ENCODE measurements at places on chromosomes 16 and 17.
A peak's percentile ranks its signal among the peaks of the same experiment; 100 is the strongest.

DNA sequence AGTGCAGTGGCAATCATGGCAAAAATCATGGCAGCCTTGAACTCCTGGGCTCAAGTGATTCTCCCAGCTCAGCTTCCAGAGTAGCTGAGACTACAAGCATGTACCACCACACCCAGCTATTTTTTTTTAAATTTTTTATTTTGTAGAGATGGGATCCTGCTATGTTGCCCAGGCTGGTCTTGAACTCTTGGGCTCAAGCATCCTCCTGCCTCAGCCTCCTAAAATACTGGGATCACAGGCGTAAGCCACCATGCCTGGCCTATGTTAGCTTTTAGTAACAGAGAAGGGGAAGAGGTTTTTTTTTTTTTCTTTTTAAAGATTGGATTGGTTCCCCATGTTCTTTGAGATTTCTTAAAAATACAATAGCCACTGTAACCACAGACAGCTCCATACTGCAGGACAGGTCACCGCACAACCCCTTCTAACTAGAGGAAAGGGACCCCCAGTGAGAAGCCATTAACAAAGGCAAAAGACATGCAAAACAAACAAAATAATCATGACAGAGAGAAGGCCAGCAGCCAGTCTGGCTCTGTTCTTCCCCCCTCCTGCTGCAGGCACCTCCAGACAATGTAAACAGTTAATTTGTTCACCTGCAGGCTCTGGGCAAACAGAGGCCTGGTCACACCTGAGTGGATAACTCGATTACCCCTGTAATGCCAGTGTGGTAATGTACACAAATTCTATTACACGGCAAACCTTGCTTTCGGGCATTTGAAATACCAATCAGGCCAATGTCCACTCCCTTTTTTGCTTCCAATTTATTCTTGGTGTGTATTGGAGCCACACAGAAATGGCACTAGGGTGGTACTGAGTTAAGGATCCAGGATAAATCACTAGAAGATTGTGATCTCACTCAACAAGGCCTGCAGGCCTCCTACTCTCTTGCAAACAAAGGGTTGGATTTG, 52.9 kb downstream of the SNX11 start:
- peaks cover 35% of the 10 kb centered on the region for H3K36me3 ChIP-seq
- H3K4me1 ChIP-seq = no peaks in the 10 kb centered on the region
- H3K27ac ChIP-seq = no peak overlapping the region
- DNase-seq = no peak
- no peaks in the 10 kb centered on the region for H3K27me3 ChIP-seq

GRCh38 chr16:2706085-2706484, 13.9 kb downstream of the PRSS27 start:
- no peak overlapping the region for H3K4me3 ChIP-seq
- peaks cover 19% of the 10 kb centered on the region for H3K36me3 ChIP-seq
- no peaks in the 10 kb centered on the region for H3K4me1 ChIP-seq
- no peak overlapping the region for H3K27ac ChIP-seq

DNA sequence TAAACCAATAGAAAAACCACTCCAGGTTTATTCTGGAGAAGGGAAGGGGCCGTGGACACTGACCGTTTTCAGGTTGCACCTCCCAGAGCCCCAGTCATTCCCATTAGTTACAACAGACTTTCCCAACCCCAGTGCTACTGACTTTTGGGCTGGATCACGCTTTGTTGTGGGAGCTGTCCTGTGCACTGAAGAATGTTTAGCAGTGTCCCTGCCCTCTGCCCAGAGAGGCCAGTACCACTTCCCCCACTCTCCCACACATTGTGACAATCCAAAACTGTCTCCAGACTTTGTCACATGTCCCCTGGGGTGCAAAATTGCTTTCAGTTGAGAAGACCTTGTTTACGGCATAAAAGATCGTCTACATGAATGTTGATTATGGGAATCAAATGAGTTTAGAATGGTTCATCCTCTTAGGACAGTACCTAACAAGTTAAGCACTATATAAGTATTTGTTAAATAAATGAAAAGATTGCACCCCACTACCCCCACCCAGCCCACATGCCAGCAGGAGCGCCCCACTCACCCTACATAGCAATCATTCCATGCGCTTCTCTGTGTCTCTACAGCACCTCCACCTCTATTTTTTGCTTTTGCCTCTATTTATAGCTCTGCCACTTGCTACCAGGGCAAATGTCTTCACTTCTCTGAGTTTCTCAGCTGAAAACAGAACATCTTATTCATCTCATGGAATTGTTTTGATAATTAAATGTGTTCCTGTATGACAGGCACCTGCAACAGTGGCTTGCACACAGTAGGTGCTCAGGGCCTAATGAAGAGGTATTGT, 104.9 kb downstream of the AXIN2 start:
- no peak overlapping the region for H3K27ac ChIP-seq
- DNase-seq = no peak
- H3K27me3 ChIP-seq = peaks cover 9% of the 10 kb centered on the region
- no peak overlapping the region for H3K4me3 ChIP-seq
- H3K36me3 ChIP-seq = no peaks in the 10 kb centered on the region

DNA sequence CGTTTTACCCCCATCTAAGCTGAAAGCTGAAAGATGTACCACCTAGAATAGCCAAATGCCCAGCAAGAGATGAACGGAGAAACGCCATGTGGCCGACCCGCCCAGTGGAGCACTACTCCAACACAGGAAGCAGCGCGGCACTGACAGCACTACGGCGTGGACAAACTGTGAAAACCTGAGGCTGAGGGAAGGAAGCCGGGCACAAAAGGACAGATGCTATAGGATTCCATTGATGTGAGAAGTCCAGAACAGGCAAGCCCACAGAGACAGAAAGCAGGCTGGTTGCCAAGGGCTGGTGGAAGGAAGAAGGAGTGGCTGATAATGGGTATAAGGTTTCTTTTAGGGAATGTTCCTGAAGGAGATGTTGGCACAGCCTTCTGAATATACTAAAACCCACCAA, 29.4 kb upstream of the SLC38A8 start:
- no peak overlapping the region for H3K27ac ChIP-seq
- DNase-seq = no peak
- H3K27me3 ChIP-seq = no peaks in the 10 kb centered on the region
- H3K4me3 ChIP-seq = no peak overlapping the region

- H3K36me3 ChIP-seq = no peaks in the 10 kb centered on the region
- peaks cover 17% of the 10 kb centered on the region for H3K4me1 ChIP-seq
- no peak for DNase-seq
Measured at GRCh38 chr17:37787055-37787757, 42.3 kb upstream of the HNF1B start.

- H3K27ac ChIP-seq = peak within 1 kb of the TSS; percentile 95
- peak within 1 kb of the TSS; percentile 87 for H3K4me3 ChIP-seq
- H3K36me3 ChIP-seq = peaks cover 30% of the 10 kb centered on the region
- DNase-seq = peak; percentile 63
- H3K4me1 ChIP-seq = peaks cover 28% of the 10 kb centered on the region
Measured at GRCh38 chr16:70298988-70299938, at the start of gene DDX19B. TSS of gene DDX19B (plus strand) at chr16:70299186. CDS start at chr16:70299298, 112 bp downstream.

- no peak for DNase-seq
- no peak overlapping the region for H3K4me3 ChIP-seq
- peaks cover 1% of the 10 kb centered on the region for H3K4me1 ChIP-seq
- H3K36me3 ChIP-seq = no peaks in the 10 kb centered on the region
- no peaks in the 10 kb centered on the region for H3K27me3 ChIP-seq
Measured at GRCh38 chr17:55978578-55978977, 174.7 kb upstream of the ANKFN1 start.

GRCh38 chr16:57844416-57845030, 42.2 kb upstream of the KIFC3 start:
- no peaks in the 10 kb centered on the region for H3K36me3 ChIP-seq
- no peak overlapping the region for H3K27ac ChIP-seq
- no peak overlapping the region for H3K4me3 ChIP-seq
- no peaks in the 10 kb centered on the region for H3K4me1 ChIP-seq

- H3K27ac ChIP-seq = no peak overlapping the region
- peaks cover 21% of the 10 kb centered on the region for H3K27me3 ChIP-seq
- no peak overlapping the region for H3K4me3 ChIP-seq
- DNase-seq = peak; percentile 36
- H3K4me1 ChIP-seq = peaks cover under 1% of the 10 kb centered on the region
Measured at GRCh38 chr16:67399218-67399733, 6.0 kb upstream of the TPPP3 start.

DNA sequence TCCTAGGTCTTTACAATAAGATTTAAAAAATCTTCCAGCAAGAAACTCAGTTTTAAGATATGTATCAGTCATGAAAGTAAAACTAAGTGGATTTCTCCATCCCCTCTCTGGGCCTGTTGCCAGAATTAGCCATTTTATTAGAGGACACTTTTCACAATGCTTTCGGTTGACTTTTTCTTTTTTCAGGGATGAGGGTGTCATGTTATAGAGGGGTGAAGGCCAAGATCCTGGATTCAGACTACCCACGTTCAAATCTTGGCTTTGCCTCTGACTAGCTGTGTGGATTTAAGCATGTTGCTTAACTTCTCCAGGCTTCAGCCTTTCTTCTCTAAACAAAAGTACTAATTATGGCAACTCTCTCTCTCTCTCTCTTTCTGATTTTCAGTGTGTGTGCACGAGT, 111.7 kb upstream of the COX10 start:
- H3K27me3 ChIP-seq = no peaks in the 10 kb centered on the region
- no peak for DNase-seq
- H3K36me3 ChIP-seq = peaks cover 8% of the 10 kb centered on the region
- no peak overlapping the region for H3K4me3 ChIP-seq
- peaks cover 6% of the 10 kb centered on the region for H3K4me1 ChIP-seq

GRCh38 chr17:62751060-62751691, 56.9 kb downstream of the MARCHF10 start:
- no peak for DNase-seq
- H3K4me1 ChIP-seq = no peaks in the 10 kb centered on the region
- H3K27ac ChIP-seq = no peak overlapping the region
- no peaks in the 10 kb centered on the region for H3K36me3 ChIP-seq
- H3K27me3 ChIP-seq = peaks cover 4% of the 10 kb centered on the region

GRCh38 chr16:72068930-72069329, 5.9 kb downstream of the HPR start:
- no peaks in the 10 kb centered on the region for H3K27me3 ChIP-seq
- H3K4me1 ChIP-seq = no peaks in the 10 kb centered on the region
- no peak overlapping the region for H3K27ac ChIP-seq
- no peaks in the 10 kb centered on the region for H3K36me3 ChIP-seq
- H3K4me3 ChIP-seq = no peak overlapping the region
- no peak for DNase-seq

- H3K36me3 ChIP-seq = no peaks in the 10 kb centered on the region
- no peaks in the 10 kb centered on the region for H3K4me1 ChIP-seq
- no peak overlapping the region for H3K27ac ChIP-seq
- no peaks in the 10 kb centered on the region for H3K27me3 ChIP-seq
- no peak for DNase-seq
- no peak overlapping the region for H3K4me3 ChIP-seq
Measured at GRCh38 chr16:90032674-90033331, 13.5 kb upstream of the DBNDD1 start.

DNA sequence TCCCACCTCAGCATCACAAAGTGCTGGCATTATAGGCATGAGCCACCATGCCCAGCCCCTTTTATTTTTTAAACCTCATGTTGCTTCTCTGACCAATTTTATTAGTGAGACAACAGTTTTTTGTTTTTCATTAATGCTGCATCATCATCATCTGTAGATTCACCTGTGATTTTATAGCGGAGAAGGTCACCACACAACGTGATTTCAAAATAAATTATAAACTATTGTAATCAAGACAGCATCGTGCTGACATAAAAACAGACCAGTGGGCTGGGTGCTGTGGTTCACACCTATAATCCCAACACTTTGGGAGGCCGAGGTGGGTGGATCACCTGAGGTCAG, 28.7 kb upstream of the METTL9 start:
- peaks cover 15% of the 10 kb centered on the region for H3K27me3 ChIP-seq
- H3K4me1 ChIP-seq = no peaks in the 10 kb centered on the region
- no peak overlapping the region for H3K4me3 ChIP-seq
- H3K27ac ChIP-seq = no peak overlapping the region
- DNase-seq = no peak

All from activated T-helper 2 cell treated with anti-CD3 and anti-CD28 coated beads, Interferon-gamma antibody, Interleukin-2, Interleukin-4, amounts not matched to agents 10 μg/mL and 5 μg/mL and 100 μg/mL, durations not matched to agents 14 hours and 24 hours and 36 hours (primary cell).